Renal cortical epithelial cell (primary cell): ENCODE measurements at places on chromosomes 5 and 9. TPM values are rescaled to one million over a fixed set of nuclear protein-coding genes. Genes with fewer than 3 reads are reported as not detected.

Gene INSL6
- not detected in 2 replicates for total RNA-seq

Gene ZNF300
- total RNA-seq, result 7.1 and 11.7 TPM in 2 replicates

Gene TRIM52
- total RNA-seq, result 1.9 and 13.6 TPM in 2 replicates

Gene PCDHGC5
- 0.17 and 0.80 TPM in 2 replicates for total RNA-seq

Gene SPATA31D4
- total RNA-seq, result not detected in 2 replicates

Gene TERT
- total RNA-seq, result not detected in 2 replicates

Gene ARID3C
- not detected in 2 replicates for total RNA-seq

Gene SELENOP
- total RNA-seq, result 12.9 and 65.8 TPM in 2 replicates

Gene KIF27
- 4.3 and 13.3 TPM in 2 replicates for total RNA-seq

DNA sequence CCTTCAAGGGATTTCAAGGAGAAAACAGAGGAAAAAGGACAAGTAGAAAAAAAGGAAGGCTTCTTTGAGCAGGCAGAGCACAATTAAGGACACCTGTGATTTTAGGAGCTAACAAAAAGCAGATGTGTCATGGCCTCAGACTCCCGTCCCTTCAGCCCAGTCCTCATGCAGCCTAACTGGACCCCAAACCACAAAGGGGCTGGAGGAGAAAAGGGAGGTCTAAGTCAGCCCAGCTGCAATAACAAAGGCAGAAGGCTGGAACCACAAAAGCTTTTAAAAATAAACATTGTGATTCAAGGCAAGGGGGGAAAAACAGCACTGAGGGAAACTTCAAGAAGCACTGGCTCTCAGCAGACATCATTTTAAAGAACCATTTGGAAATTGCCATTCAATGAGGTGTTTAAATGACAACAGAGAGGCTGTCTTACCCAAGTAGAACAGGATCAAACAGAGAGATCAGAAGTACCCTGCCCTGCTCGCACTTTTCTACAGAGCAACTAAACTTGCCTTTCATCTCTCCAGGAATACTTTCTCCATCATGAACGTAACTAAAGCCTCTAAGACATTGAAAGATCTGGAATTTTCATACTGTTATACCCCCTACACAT lies 89.3 kb downstream of the SEMA5A start:
- DNase-seq, result peak; percentile 13

GRCh38 chr9:35910613-35911359 lies 1.5 kb downstream of the SPAAR start:
- peak; percentile 68 for DNase-seq

DNA sequence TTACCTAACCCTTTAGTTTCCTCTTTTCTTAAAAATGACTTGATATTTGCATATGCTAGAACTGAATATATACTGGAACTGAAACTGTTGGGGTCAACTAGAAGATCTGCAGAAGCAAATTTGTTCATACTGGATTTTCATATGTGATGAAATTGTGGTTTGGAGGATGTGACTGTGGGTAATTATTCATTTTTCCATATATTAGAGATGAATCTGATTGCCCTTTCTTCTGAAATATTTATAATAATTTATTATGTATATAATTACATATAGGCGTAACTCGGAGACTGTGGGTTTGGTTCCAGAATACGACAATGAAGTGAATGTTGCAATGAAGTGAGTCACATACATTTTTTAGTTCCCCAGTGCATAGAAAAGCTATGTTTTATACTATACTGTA lies 149.1 kb downstream of the ATP10B start:
- DNase-seq, result no peak

GRCh38 chr9:111036429-111036789 lies 1.9 kb downstream of the LPAR1 start:
- DNase-seq, result no peak

- no peak for DNase-seq
These were observed 1037.1 kb upstream of the C9orf72 start for GRCh38 chr9:28610339-28610738.

- no peak for DNase-seq
These were observed 220.3 kb downstream of the COX7C start for GRCh38 chr5:86838083-86838482.

- no peak for DNase-seq
These were observed 178.1 kb upstream of the IL12B start for GRCh38 chr5:159508344-159508743.

DNA sequence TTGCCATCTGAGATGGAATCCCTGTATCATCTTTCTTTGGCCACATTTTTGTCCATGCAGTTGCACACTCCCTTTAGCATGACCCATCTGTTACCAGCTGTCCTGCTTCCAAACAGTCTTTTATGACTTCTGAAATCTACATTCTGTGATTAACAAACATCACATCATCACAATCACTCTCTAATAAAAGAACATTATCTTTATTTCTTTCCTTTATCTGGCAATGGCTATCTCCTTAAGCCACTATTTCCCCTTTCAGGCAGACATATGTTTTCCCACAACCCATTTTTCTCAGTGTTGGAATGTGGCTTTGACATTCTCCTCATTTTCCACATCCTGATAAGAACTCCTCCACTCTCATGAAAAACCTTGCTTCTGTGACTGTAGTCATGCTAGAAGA lies 141.0 kb downstream of the ST8SIA4 start:
- no peak for DNase-seq

DNA sequence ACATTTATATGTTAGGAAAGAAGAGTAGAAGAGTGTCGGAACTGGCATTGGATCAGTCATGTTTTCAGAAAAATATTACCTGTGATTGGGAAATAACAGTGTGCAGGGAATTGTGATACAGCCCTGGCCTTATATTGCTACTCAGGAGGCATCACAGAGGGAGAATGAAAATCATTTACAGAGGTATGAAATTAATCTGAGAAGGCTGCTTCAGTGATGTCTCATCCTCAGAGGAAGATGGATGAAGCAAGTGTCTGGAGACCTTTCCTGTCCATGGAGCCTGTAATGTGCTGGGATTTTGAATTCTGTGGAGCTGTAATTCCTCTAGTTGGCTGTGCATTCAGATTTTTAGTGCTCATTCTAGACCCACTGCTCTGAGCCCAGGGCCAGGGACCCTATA lies 3.8 kb downstream of the ACTBL2 start:
- DNase-seq, result no peak

GRCh38 chr5:172342918-172343317 lies 59.4 kb upstream of the UBTD2 start:
- DNase-seq, result peak; percentile 19

DNA sequence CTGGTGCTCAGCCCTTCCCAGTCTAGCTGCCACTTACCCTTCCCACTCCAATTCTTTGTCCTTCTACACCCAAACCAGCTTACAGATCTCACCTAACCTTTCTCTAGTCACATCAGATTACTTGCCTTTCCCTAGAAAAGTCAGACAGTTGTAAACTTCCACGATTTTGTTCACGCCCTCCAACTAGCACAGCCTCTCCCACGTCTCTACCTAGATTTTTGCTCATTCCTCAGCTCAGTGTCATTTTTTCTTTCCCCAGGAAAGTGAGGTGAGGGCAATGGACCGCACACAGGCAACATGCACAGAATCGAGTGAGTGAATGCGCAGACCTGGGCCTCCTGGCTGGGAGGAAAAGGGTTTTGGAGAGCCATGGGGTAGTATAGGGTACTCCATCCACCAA lies 20.9 kb upstream of the PRUNE2 start:
- DNase-seq, result no peak

DNA sequence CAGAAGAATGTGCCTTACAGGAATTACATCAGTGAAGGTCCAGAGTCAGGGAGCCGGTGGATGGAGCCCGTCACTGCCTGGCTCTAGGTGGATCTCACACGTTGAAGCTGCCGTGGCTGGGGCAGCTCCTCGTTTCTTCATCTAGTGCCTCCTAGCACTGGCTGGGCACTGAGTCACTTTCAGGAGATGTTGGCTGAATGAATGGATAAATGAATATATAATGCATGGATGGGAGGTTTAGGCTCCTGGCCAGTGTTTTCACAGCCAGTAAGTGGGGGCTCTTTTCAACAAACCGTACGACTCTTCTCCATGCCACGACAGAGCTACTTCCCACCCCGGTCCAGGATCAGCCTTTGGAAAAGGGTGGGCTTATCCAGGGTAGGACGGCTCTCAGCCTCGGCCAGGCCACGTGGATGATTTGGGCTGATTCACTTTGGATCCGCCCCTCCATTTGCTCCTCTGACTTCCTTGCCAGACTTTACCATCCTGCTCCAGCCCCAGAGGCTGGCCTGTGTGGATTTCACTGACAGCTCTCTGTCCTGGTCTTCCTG lies 1.3 kb upstream of the SH3PXD2B start:
- no peak for DNase-seq

DNA sequence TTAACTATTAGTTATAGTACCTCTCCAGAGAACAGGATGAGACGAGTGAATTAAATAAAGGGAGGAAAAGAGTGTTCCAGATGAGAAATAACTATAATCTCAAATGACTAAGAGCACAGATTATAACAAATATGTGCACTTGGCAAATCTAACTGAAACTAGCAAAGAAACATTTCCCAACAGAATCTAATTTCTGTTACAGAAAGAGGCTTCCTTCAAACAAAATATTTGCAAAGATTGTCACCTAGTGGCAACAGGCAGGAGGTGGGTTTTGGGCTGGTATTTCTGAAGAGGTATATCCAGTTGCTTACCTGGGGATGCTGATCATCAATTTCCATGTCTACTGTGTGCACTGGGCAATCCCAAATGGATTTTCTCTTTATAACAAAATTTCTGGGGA lies 5.6 kb upstream of the SPDL1 start:
- peak; percentile 18 for DNase-seq

DNA sequence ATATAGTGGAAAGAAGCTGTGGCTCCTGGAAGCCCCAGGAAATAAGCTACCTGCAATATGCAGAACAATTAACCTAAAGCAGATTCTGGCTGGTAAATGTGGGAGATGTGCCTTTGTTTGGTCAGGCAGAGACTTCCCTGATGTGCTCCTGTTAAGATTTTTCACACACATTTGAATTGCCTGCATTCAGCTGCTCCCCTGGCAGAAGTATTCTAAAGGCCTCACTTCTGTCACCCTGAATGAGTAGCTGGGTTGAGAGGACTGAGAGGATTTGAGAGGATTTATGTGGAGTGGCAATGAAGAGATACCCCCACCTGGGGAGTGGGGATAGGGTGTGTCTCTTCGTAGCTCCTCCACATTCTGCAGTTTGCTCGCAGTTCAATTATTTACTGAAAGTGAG lies 130.5 kb downstream of the ST8SIA4 start:
- DNase-seq, result no peak

- DNase-seq, result peak; percentile 92
These were observed 3.7 kb downstream of the TLN1 start for GRCh38 chr9:35728041-35728971.

DNA sequence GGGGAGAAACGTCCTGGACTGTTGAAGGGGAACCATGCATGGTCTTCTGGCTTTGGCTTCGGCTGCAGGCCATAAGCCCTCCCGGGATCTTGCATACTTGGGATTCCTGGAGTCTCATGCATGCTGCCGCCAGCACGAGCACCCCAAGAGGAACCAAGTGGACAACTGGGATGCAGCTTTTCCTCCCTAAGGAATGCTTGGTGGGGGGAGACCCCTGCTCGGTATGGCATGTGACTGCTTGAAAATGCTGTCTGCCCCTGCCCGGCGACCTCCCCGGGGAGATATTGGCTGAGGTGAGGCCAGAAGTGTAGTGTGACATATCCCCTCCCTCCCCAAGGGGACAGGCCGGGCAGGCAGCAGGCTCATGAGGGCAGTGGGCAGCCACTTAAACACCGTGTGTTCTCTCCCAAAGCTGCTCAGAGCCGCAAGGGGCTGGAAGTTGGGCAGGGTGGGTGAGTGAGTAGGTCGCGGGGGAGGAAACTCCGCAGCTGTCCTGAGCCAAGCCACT lies 15.7 kb downstream of the TMEM171 start:
- DNase-seq, result peak; percentile 84

GRCh38 chr5:30581198-30581935 lies 612.1 kb upstream of the CDH6 start:
- DNase-seq, result no peak

DNA sequence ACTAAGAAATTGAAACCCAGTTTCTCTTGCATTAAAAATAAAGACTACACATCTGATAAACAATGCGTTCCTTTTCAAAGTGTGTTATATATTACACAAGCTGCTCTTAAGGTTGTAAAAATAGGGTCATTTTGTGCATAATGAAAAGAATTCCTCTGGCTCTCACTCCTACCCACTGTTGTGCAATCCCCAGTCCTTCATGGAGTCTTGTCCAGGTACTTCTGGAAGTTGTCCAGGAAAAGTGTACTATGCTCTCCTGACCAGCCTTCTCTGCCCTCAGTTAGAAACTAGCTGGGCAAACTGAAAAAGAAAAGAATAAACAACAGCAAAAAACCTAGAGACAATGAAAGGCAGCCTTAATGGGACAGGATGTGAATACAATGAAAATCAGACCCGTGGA lies 345.5 kb upstream of the PAPPA start:
- peak; percentile 96 for DNase-seq

GRCh38 chr9:6214434-6214833 lies 1.2 kb upstream of the IL33 start:
- no peak for DNase-seq

GRCh38 chr5:31355337-31355736 lies 161.9 kb downstream of the CDH6 start:
- DNase-seq, result no peak

- DNase-seq, result peak; percentile 78
These were observed 67.9 kb downstream of the NFIB start for GRCh38 chr9:14245901-14246525.

GRCh38 chr5:132103969-132104391 lies 30.4 kb downstream of the CSF2 start:
- DNase-seq, result no peak

DNA sequence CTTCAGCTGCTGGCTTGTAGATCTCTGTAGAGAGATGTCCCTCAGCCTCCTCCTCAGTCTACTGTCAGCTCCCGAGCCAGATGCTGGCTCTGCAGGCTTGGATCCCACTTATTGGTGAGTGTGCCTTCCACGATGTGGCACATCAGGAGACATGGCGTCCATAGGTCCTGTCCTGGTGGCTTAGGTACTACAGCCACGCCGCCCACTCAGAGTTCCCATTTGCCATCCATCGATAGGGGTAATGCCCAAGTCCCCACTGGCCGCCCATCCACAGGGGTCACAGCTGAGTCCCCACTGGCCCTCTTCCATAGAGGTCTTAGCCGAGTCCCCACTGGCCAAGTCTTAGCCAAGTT lies 17.3 kb downstream of the EXOC3 start:
- no peak for DNase-seq

GRCh38 chr5:14491015-14491915 lies 90.3 kb upstream of the OTULINL start:
- DNase-seq, result no peak

DNA sequence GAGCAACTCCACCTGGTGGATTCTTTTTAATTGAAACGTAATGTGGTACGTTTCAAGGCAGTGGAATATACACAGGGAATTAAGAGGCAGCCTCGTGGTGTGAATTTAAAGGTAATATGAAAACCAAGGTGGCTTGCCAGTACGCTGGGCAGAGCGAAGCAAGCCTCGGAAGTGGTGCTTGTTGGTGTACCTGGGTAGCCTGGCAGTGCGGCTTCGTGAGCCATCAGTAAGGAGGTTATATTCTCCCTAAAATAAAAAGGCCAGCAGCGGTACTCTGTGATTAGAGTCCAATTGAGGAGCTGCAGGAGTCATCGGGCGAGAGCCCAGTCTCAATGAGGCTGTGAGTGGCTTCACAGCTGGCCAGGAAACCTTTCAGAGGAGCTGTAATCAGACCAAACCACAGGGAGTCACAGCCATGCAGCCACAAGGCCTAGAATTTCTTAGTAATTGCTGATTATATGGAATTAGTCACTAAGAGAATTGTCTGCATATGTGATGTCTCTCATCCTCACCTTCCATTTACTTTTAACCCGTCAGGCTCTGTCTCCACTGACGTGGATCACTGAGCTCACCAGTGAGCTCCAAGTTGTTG lies 57.7 kb downstream of the DCP2 start:
- peak; percentile 85 for DNase-seq
